ENCODE measurements at places on chromosomes 2 and 18. TPM values are rescaled to one million over a fixed set of nuclear protein-coding genes. Genes with fewer than 3 reads are reported as not detected.

DNA sequence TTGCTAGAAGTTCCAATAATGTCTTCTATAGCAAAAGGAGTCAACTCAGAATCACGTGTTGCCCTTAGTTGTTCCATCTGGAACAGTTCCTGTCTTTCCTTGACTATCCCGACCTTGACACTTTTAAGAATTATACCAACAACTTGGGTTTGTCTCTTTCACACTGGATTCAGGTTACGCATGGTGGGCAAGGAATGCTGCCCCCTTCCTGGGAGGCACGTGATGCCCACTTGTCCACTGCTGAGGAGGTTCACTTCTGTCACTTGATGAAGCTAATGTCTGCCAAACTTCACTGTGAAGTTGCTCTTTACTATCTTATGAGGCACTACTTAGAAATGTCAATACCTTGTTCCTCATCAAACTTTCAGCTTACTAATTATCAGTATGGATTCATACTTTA is 5.3 kb downstream of the COX5B start:
- DNase-seq: no peak

GRCh38 chr2:207505171-207505570 is 24.6 kb upstream of the CREB1 start:
- no peak for DNase-seq

DNA sequence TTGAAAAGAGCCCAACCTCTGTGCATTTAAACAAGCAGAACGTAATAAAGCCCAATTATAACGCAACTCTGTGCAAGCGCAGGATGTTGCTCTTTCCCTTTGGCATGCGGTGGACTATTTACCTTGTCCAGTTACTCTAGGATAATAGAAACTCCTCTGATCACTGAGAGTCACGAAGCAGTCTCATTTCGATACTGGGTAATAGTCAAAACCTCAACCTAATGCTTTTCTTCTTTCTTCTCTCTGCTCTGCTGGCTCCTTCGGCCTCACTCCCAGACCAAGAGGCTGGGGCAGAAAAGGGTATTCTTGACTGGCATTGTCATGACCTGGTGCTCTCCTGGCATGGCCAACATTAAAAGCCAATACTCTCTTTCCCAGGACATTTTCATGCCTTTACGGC is 89.7 kb upstream of the GCFC2 start:
- DNase-seq: no peak

DNA sequence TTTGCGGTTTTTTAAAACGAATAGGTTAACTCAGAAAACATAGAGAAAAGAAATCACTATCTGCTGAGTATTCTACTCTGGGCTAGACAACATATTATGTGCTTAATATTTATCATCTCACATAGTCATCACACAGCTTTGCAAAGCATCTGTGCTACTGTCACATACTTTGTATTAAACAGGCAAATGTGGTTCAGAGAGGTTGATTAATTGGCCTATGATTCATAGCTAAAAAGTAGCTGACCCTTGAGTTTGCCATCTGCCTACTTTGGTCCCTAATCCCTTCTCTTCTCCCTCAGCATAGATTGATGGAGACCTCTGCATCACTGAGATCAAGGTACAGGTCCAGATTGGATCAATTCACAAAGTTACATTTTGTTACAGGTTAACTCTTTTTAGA is 21.4 kb downstream of the ANKRD30B start:
- no peak for DNase-seq

DNA sequence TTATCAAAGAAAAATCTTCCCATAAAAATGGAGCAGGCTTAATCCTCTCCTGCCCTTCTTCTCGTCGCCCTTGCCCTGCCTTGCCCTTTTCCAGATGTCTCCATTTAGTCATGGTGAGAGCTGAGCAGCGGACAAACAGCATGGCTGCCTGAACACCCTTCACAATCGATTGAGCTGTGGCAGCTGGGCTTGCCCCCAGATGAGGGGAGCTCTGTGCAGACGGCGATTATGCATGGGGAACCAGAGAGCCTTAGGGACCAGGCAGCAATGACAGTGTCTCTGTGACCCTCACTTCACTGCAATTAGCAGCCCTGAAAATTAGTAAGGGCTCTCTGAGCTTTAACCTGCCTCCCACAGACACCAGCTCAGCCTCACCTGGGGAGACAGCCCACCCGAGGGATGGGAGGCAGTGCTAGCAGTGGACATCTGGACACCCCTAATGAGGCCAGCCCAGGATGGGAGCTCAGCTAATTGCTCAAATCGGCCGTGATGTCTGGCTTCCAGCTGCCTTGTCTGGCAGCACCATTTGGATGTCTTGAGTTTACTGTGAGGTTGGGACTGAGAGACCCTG is 365.7 kb downstream of the TNS1 start:
- no peak for DNase-seq

Gene ZNF804A
- total RNA-seq: 3.0 TPM

Gene DNER
- 0.26 TPM for total RNA-seq

Gene BOLL
- total RNA-seq: not detected

Gene CFAP53
- total RNA-seq: 0.99 TPM

Data from fibroblast of lung (primary cell).